Iris pigment epithelial cell (primary cell): ENCODE measurements at places on chromosomes 13 and 19.

GRCh38 chr13:54742984-54743383 lies 1714.4 kb downstream of the OLFM4 start:
- DNase-seq = no peak

DNA sequence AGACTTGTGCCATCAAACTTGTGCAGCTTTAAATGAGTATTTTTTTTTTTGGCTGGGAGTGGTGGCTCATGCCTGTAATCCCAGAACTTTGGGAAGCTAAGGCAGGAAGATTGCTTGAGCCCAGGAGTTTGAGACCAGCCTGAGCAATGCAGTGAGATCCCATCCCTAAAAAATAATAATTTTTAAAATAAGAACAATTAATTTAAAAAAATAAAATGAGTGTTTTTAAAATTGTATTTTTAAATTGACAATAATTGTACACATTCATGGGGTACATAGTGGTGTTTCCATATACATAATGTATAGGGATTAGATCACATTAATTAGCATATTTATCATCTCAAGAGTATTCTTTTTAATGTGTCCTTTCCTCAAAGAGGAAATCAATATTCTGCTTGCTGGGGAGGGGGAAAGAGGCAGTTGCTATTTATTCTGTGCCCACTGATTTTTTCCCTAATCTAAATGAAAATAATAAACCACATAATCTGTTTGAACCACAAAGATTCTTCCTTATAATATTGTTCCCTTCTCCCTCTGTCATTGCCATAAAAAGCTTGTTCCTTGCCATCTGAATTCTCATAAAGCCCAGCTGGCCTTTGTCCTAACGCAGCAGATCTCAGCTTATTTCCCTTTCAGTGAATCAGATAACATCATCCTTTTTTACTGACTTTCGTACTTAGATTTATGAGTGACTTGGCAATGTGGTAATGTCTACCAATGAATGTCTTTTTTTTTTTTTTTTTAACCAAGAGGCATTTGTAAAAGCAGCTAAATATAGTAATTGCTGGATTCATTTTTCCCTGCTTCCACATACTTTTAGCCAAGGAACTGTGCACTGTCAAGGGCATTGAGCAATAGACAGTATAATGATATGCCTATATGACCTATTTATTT lies 81.8 kb upstream of the RUBCNL start:
- DNase-seq = peak; percentile 31

DNA sequence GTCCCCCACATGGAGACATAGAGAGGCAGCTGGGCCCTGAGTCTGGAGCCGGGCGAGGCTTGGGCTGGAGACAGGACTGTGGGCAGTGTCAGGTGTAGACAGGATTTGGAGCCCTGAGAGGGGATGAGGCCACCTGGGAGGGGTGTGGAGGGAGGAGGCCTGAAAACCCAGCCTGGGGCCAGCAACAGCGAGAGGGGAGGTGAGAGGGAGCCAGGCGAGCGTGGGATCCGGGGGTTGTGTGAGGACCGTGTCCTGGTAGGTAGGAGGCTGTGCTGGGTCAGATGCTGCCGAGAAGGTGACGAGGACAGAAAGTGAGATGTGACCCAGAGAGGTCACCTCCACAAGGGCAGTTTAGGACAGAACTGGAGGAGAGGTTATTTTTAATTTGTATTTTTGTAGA lies 7.4 kb downstream of the MPND start:
- DNase-seq = no peak

- DNase-seq = peak; percentile 15
Measured at GRCh38 chr13:87094646-87095045, 576.5 kb upstream of the SLITRK5 start.

- DNase-seq = no peak
Measured at GRCh38 chr19:6204866-6205723, 69.6 kb downstream of the ACSBG2 start.

DNA sequence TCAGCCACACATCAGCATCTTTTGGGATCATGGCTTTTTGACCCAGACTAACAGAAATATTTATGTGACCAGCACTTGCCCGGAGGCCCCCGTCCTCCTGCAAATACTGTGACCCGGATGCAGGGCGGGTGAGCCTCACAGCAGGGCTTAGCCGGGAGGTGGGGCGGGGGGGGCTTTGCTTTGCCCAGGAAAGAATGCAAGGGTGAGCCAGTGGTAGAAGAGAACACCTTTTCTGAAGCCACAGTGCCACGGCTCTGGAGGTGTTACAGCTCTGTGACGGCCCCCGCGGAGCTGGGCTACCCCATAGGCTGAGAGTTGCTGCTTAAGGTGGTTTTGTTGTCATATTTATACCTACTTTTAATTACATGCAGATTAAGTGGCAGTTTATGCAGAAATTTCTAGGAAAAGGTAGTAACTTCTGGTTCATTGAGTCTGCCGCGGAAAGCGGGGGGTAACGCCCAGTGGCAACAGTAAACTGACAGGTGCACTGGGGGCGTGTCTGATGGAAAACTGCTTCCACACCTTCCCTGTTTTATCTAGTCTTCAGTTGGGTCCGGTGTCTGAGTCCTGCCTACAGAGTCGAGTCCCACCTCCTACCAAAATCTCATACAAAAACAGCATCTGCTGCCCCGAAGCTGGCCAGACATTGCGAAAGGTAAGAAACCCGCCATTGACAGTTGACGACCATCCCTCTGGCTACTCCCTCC lies 187.9 kb downstream of the TEX29 start:
- DNase-seq = no peak

- no peak for DNase-seq
Measured at GRCh38 chr13:83183439-83184149, 698.7 kb downstream of the SLITRK1 start.

DNA sequence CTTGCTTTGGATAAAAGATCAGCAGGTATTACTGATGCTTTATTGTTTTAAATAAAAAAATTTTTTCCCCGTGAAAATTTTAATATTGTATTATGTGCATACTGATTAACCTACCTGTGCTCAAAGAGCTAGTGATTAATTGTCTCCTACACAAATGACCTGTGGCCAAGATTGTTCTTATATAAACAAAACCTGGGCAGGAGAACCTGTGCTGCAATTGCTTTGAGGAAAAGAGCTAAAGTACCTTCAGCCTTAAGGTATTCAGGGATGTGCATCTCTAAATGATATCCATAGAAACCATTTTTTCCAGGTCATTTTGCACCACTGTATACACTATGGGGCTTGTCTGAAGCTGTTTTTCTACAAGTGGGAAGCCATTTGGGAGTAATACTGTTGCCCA lies 1.2 kb downstream of the FRY start:
- no peak for DNase-seq

DNA sequence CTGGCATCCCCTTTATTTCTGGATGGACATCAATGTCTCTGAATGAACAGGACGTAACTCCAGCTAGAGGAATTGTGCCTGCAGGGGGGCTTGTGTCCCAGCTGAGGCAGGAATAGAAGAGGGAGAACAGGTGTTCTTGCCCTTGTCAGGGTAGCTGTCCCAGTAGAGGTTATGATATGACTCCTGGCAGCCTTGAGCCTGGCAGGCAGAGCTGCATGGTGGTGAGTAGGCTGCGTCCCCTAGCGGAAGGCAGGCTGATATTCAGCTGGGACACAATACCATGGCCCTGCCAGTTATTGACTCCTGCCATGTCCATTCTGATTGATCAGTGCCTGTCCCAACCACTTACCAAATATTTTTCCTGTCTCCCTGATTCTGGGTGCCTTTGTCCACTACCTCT lies 197.2 kb downstream of the RAP2A start:
- no peak for DNase-seq

DNA sequence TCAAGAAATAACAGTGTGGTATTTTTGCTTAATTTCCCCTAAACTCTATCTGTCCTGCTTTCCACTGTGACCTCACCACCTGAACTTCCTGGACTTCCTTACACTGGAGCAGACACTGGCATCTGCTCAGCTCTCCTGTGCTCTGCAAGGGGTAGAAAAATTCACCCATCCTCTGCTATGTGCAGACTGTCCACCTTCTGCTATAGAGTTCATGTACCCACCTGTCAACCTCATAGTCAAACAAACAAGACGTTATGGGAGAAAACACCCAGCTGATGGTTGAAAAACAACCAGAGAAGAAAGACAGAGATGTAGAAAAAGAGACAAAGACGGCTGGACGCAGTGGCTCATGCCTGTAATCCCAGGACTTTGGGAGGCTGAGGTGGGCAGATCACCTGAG lies 12.2 kb downstream of the LAIR1 start:
- no peak for DNase-seq

DNA sequence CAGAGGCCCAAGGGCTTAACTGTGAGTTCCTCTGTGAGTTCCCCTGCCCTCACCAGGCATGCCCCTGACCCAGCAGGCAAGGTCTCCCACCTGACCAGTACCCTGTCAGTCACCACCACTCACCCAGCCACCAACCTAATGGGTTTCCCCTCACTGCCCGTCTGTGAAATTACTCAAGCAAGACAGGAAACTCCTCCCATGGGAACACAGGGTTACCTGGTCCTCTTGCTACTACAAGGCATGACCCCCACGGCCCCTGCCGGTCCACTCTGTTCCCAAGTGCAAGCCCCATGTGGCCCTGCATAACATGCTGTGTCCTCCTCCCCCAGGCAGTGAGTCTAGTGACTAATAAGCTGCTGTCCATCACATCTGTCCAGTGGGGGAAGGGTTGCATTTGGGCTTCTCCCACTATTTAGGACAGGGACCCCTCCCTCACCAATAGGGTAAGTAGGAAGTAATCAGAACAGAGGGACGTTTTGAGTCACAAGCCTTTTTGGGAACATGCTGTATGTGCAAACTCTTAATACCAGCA lies 8.0 kb upstream of the DHRS12 start:
- no peak for DNase-seq
